ENCODE measurements at places on chromosomes 13 and 19.

GRCh38 chr13:25276748-25277147, 10.5 kb downstream of the MTMR6 start:
- DNase-seq = no peak

GRCh38 chr13:42735010-42735409, 46.4 kb upstream of the FAM216B start:
- no peak for DNase-seq

DNA sequence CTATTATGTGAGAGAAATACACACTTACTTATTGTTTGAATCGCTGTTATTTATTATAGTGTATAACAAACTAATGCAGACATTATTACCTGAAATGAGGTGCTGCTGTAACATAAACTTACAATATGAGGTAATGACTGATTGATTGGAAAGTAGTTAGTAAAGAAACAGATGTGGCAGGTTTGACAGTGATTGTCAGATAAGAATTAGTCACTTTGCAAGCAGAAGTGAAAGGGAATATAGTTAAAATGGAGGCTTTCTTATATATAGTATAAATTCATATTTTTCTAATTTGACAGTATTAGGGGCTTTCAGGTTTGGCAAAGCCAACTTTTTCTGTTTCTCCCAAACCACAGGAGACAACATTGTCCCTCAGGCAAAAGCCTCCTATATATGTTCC, 20.6 kb downstream of the MIR17HG start:
- DNase-seq = no peak

GRCh38 chr13:65093357-65093756, 2136.8 kb downstream of the PCDH9 start:
- DNase-seq = no peak

GRCh38 chr13:59623206-59623915, 540.4 kb downstream of the DIAPH3 start:
- no peak for DNase-seq

- DNase-seq = no peak
These were observed 35.0 kb upstream of the MATK start for GRCh38 chr19:3821156-3821555.

DNA sequence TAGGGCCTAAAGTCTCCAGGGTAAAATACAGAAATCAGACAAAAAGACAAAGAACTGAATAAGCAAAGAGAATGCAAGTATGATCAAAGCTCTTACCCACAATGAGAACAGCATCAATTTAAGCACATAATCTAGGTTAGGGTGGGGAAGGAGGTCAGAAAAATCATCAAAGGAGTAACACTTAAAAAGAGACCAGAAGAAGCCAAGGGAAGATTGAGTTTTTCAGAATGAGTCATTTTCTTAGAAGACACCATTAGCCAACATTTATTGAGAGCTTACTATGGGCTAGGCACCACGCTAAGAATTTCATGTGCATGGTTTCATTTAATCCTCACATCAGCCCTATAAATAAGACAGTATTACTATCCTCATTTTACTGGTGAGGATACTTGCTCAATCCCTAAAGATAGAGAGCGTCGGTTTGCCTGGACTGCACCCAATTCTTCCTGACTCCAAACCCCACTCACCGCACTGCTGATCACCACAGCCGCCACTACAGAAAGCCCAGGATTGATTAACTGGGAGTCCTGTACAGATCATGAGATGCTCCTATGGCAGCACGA, 1.7 kb upstream of the SHISA2 start:
- no peak for DNase-seq

- DNase-seq = no peak
These were observed 35.3 kb downstream of the DACH1 start for GRCh38 chr13:71831716-71832115.

- no peak for DNase-seq
These were observed 28.0 kb upstream of the ISYNA1 start for GRCh38 chr19:18465964-18466339.

DNA sequence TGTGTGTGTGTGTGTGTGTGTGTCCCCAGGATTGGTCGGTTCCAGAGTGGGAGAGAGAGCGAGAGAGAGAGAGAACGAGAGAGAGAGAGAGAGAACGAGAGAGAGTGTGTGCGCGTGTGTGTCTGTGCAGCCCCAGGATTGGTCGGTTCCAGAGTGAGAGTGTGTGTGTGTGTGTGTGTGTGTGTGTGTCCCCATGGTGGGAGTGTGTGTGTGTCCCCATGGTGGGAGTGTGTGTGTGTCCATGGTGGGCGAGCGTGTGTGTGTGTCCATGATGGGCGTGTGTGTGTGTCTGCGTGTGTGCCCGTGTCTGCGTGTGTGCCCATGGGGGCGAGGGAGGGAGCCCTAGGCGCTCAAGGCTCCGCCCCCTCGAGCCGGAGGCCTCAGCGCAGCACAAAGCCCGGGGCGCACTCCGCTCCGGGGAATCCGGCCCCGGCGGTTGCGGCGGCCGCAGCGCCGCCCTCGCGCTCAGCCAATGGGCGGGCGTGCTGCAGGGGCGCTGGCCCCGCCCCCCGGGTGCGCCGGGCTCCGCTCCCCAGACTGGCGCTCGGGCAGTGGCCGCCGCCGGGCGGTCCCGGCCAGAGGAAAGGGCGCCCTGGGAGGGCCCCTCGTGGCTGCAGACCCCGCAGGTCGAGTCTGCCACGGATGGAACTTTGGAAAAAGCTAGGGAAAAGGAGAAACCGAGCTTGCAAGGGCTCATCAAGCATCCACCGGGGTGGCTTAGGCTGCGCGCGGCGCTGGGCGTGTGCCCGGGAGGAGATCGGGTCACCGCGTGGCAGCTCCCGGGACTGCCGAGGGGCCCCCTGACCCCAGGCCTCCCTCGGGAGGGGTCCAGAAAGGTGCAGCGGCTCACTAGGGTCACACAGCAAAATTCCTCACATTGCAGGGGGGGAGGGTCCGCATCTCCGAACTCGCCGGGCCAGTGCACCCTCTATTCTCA, 96.2 kb downstream of the INSR start:
- DNase-seq = peak; percentile 55

GRCh38 chr19:22256856-22257255, 29.4 kb upstream of the ZNF729 start:
- no peak for DNase-seq

- DNase-seq = no peak
These were observed 5.5 kb upstream of the AMER2 start for GRCh38 chr13:25177636-25178035.

DNA sequence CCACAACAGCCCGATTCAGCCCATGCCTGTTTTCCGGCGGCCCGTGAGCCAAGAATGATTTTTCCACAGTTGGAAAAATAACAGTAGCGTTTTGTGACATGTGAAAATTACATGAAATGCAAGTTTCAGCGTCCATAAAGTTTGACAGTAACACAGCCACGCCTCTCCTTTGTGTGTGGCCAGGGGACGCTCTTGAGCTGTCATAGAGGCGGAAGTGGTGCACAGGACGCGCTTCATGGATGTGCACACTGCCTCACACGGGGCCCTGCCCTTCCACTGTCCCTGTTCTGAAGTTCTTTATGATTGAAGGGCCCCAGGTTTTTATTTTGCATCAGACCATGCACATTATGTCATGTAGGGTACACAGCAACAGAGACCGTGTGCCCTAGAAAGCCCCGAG, 12.4 kb upstream of the ELAVL1 start:
- no peak for DNase-seq

- DNase-seq = no peak
These were observed 1709.2 kb upstream of the PCDH20 start for GRCh38 chr13:63124863-63125262.

GRCh38 chr19:55901369-55902079, 30.6 kb downstream of the NLRP13 start:
- DNase-seq = no peak

GRCh38 chr19:33005440-33005839, 33.4 kb downstream of the FAAP24 start:
- DNase-seq = no peak

DNA sequence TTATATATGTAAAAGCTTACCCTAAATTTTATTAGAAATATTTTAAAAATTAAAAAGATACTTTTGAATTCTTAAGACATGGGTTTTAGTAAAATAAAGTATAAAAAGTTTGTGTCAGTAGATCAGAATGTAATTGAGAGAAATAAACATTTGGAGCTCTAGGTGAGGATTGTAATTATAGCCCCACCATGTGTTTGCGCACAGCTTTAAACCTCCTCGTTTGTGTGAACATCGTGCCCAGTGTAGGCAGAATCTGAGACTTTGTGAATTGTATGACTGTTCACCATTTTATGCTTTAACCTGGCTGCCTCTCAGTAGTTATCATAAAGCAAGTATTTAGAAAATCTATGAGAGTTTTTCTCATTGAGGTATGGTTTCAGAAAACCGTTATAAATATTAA, 29.1 kb downstream of the CUL4A start:
- no peak for DNase-seq

DNA sequence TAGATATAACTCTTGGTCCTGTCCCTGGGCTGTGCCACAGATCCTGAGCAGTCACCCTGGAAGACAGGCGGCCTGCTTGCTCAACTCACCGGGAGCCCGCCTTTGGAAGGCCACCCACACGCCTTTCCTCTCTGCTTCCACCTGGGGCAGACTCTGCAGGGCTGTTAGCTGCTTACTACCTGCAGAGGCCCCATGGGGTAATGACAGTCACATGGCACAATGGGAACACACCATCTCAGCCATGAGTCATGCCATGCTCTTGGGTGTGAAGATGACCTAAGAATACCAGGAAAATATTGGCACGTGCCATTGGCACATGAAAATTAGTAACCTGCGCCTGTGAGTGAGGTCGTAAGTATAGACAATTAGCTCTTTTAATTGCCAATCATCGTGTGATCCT, 108.6 kb downstream of the COL4A2 start:
- no peak for DNase-seq

GRCh38 chr13:25654322-25654721, 282.5 kb downstream of the ATP8A2 start:
- no peak for DNase-seq

- no peak for DNase-seq
These were observed 128.6 kb upstream of the ZNF91 start for GRCh38 chr19:23523863-23524262.

DNA sequence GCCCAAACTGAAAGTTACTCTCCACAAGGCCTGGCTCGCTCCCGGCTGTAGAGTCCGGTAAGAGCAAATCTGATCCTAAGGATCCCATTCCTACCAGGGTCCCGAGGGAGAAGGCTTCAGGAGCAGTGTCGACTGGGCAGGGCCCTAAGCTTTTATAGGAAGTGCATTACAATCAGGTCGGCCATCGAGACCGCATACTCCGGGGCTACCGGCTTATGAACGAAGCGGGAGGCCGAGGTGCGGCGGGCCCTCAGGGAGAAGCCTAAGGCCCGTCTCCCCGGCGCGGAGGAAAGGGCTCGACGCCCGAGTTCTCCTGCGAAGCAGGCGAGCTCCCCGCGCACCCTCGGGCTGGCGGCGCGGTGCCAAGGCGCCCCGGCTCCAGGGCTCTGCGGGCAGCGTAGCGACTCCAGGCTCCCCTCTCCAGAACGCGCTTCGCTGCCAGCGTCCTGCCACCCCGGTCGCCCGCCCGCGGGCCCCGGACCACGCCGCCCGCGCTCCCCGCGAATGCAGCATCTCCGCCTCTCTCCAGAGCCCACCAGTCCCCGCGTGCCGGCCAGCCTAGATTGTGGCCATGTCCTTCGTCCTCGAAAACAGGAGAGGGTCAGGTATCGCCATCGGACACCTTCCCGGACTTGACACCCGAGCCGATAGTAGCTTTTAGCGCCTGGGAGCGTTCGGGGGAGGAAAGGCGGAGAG, 1.4 kb downstream of the EFNB2 start:
- DNase-seq = no peak

DNA sequence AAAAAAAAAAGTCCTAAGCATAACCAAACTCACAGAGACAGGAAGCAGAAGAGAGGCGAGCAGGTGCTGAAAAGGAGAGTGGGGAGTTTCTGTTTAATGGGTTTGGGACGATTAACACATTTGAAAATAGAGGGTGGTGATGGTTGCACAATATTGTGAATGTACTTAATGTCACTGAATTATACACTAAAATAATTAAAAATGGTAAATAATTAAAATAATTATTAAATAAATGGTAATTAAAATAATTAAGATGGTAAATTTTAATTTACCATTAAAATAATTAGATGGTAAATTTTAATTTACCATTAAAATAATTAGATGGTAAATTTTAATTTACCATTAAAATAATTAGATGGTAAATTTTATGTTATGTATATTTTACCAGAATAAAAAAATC, 74.8 kb upstream of the XPO4 start:
- no peak for DNase-seq

- DNase-seq = no peak
These were observed 12.0 kb downstream of the ELF1 start for GRCh38 chr13:41006978-41007743.

DNA sequence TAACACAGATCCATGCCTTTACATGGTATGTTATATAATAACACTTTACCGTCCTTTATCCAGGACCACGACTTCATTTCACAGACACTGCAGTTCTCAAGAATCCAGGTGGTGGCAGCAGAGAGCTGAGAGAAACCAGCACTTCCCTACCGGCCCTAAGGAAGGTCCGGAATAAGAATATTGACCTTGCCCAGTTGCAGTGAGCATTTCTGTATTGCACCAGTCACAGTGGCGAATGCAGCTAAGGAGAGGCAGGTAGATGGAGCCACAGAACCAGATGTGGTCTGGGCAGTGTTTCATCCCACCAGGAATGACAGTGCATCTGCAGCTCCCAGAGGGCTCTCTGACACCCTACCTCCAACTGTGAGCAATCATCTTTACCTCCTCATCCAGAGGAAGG, 44.6 kb downstream of the ZNF787 start:
- peak; percentile 58 for DNase-seq

GRCh38 chr19:48918801-48919247, 14.7 kb upstream of the DHDH start:
- no peak for DNase-seq

DNA sequence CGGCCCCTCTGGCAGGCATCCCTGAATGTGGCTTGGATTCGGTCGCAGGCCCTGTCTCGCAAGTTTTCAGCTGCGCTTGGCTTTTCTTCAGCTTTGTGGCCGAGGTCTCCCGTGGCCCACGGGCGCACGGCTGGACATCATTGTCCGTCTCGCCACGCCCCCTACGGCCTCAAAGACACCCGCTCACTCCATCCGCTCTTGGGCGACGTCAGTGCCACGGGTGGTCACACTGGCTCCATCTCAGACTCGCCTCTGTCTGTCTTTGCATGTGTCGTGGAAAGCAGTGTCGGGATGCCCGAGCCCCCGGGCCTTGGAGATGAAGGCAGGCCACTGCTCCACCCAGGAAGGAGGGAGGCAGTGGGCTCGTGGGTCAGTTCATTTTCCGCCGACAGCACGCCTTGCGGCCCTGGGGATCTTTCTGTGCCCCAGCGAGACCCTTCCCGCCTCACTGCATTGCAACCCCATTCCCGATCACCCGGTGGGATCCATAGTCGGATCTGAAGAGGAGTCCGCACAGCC, 51.0 kb downstream of the ZNF146 start:
- DNase-seq = no peak

- no peak for DNase-seq
These were observed 37.4 kb downstream of the SCGB2B2 start for GRCh38 chr19:34639491-34640085.

- no peak for DNase-seq
These were observed 71.2 kb downstream of the WASF3 start for GRCh38 chr13:26628706-26629105.

GRCh38 chr19:56103027-56103614, 18.0 kb downstream of the ZNF787 start:
- DNase-seq = no peak

- no peak for DNase-seq
These were observed 29.6 kb downstream of the ACTN4 start for GRCh38 chr19:38676878-38677646.

GRCh38 chr13:37621811-37622361, 23.3 kb upstream of the POSTN start:
- peak; percentile 22 for DNase-seq
